ENCODE measurements at places on chromosomes 6 and 20.

GRCh38 chr6:3721810-3722621 is 29.5 kb downstream of the PXDC1 start:
- no peak for DNase-seq

GRCh38 chr6:43776799-43777776 is 7.1 kb downstream of the VEGFA start:
- no peak for DNase-seq

DNA sequence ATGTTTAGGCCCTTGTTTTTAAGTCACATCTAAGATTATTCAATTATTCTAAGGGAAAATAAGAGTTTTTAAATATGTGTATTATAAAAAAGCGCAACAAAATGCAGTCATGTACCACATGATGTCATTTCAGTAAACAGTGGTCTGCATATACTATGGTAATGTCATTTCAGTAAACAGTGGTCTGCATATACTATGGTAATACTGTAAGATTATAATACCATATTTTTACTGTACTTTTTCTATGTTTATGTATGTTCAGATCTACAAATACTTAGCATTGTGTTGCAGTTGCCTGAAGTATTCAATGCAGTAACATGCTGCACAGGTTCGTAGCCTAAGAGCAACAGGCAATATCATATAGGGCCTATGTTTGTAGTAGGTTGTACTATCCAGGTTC is 21.4 kb downstream of the MEI4 start:
- DNase-seq = no peak

GRCh38 chr6:106192824-106193223 is 106.7 kb downstream of the PRDM1 start:
- no peak for DNase-seq

DNA sequence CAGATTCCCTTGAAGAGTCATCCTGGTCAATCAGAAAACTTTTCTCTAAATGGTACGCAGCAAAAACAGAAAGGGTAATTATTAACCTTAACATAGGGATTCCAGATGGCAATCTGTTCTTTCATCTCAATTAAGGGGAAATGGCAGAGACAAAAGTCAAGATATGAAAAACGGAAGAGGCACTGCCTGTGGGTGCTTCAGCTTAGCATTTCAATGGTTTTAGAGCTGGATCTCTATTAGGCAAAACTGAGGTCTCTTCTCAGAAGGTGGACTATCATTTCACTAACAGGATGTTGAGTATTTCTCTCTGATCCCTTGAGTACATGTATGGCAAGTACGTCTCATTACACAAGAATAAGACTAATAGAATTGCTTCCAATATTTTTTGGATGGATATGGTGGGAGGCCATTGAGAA is 296.9 kb downstream of the HIVEP2 start:
- DNase-seq = no peak

DNA sequence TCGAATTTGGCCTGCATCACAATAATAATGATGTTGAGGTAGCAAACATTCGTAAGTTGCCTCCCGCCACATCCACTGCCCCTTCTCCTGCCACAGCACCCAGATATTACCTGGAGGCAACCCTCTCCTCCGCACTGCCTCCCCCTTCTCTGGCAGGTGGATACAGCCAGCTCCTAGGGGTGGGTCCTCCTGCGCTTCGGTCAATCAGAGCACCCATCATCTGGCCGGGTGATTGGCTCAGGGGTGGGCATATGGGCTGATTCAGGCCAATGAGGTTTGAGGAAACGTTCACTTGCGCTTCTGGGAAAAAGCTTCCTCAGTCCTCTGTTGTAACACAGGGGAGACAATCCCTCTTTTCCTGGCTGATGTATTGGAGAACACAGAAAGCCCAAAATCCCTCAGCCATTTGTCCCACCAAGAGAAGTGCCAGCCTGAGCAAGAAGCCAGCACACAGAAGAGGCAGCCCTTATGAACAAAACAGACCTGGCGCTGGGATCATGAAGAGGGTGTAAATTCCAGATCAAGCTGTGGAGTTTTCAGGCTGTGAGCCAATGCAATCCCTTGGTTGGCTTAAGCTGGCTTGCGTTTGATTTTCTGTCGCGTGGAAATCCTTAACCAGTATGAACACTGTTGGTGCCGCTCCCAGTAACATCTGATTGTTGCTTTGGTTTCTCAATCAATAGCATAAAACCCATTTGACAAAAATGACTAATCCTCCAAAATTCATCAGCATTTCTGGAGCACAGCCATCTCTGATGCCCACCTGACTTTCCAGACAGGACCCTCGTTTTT is 82.2 kb downstream of the PRDM1 start:
- peak; percentile 90 for DNase-seq

DNA sequence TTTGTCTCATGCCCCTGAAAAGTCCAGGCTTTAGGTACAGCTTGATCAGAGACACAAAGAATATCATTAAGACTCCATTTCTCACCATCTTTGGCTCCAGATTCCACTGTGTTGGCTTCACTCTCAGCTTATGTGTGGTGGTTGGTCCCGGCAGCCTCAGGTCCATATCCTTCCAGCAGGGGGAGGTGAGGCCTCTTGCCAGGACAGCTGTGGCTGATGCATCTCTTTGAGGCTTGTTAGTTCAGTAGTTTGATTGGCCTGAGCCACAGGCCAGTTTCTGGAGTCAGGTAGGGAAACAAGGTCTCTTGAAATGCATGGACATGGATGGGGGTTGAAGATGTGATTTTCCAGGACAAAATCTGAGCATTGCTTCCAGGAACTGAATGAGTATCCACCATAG is 62.4 kb downstream of the JAG1 start:
- DNase-seq = no peak

DNA sequence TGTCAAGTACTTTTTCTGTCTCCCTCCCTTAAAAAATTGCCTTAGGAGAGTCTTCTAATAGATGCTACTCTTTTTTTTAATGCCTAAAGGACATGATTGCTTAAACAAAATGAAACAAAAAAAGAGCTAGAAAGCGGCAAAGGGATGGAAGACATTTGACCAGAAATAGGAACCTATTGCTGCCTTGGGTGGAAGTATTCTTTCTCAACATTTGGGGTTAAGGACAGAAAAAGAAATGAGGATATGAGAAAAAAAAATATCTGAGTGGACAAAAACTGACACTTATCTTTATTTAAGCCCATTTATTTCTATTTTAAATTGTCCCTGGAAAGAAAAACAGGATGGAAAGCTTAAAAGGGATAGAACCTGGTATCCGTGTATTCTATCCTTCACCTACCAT is 664.9 kb upstream of the CITED2 start:
- no peak for DNase-seq

- DNase-seq = no peak
These were observed 3.6 kb downstream of the DXO start for GRCh38 chr6:31968326-31968725.

DNA sequence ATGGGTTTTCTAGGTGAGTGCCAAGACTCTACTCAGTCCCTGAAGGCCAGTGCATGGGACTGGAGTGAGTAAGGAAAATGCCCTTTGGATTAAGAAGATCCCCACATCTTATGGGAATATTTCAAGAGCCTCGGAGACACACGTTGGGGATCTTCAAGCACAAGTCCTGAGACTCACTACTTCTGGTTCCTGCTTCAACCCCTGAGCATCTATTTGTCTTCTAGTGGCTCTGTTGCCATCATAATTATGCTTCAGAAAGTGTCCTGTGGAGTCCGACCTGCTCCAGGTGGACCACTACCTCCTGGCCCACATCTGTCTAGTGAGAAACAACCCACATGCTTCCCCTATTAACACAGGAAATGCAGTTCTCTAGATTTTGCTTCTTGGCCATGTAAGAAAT is at the start of gene OR5V1:
Gene OR5V1, minus strand, starts transcription at position 101 of the 400 bp plus-strand sequence. CDS start 12,670 bp downstream, outside the sequence.
- no peak for DNase-seq

DNA sequence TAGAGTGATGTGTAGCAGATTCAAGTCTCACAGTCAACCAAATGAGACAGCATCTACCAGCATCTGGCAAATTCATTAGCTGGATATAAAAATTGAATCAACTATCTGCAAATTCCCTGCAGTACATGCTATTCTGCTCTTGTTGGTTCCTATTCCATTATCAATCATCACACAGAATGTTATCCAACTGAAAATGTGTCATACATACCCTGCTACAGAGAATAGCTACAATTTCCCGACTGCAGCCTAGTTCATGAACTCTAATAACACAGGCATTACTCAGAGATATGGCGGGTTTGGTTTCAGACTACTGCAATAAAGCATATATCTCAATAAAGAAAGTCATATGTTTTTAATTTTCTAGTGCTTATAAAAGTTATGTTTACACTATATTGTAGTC is 78.4 kb downstream of the AHI1 start:
- DNase-seq = no peak

DNA sequence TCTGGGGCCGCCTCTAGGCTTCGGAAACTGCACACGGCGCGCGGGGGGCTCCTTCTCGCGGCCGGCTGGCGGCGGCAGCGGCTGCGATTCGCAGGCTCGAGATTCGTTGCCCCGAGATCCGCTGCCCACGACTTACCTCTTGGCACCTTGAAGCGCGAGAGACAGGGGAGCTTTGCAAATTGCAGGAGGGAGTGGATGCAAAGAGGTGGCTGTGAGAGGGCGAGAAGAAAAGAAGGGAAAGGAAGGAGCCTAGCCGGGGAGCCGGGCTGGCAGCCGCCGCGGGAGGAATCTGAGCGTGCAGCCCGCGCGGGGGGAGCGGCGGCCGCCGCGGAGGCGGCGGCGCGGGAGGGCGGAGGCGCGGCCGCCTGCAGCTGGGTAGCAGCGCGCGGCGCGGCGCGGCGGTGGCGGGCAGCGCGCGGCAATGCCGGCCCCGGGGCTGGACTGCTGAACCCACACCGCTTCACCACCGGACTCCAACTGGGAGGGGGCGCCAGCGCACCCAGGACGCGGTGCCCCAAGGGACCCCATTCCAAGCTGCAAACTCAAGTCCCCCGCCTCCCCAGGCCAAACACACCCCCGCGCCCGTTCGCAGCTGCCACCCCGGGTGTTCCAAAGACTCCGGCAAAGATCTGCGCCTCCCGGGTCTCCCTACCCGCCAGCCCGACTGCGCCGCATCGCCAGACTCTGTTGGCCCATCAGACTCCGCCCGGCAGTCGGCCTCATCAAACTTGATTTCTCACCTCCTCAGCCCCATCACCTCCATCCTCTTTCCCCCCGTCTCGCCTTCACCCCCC is 44.2 kb upstream of the SUPT3H start:
- peak; percentile 20 for DNase-seq

DNA sequence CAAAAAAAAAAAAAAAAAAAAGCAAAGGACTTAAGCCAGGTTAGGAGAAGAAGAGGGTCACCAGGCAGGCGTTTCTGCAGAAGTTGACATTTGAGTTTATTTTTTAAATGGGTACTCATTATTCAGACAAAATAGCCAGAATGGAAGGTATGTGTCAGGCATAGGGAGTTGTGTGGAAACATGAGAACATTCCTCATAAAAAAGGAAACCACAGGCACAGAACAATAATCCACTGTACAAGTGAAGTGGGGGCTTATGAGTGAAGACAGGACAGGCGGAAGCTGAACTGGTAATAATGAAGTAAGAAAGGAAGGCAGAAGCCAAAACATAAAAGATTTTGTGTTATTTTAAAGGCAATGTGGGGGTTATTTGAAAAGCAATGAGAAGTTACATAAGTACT is 104.6 kb downstream of the EPB41L2 start:
- no peak for DNase-seq

DNA sequence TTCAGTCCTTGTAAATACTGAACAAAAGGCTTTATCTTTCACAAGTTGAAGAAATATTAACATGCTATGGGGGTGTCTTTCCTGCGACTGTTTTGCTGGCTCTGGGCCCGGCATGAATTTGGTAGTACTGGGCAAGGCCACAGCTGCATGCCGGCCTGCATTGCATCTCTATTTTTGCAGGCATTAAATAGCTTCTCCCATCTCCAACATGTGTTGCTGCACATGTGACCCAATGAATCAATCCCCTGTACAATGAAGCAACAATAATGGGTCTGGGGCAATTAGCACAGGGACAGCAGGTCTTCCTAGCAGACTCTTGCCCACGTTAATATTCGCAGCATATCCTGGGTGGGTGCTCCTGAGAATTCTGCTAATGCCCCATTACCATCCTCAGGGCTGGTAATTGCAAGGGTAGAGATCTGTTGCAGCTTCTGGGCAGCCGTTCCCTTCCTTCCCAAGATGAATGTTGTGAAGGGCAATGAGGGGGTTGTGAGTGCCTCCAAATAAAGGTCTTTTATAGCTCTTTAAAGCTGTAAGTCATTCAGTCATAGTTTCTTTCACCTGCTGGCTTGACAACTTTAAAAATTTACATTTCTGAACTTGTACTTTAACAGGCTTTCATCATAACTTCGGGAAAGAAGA is 24.3 kb upstream of the CDYL start:
- DNase-seq = no peak

- DNase-seq = no peak
These were observed 139.7 kb upstream of the RPS6KA2 start for GRCh38 chr6:166766769-166767168.

DNA sequence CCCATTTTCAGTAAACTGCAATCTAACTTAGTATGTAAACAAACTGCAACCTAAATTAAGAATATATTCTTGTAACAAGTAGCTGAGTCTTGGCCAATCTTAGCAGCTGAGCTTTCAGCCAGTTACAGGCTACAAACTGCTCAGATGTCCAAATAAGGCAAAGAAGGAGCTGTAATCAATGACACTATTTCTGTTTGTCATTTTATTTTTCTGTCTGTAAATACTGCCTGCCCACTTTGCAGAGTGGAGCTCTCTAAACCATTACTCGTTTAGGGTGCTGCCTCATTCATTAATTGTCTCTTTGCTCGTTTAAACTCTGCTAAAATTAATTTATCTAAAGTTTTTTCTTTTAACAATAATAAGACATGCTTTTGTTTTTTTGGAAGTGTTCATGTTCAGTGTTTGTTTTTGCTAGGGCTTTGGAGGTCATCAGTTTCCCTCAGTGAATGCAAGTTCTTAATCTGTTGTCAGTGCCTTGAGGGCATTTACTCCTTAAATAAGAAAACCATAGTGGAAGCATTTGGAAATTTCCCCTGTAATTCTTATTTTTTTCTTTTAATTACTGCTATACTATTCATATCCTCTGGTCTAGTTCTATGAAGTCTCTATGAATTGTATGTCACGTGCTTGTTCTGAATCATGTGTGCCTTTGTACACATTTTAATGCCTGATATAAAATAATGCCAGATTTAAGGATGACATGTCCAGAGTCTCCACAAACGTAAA is 3.6 kb upstream of the PRL start:
- no peak for DNase-seq

DNA sequence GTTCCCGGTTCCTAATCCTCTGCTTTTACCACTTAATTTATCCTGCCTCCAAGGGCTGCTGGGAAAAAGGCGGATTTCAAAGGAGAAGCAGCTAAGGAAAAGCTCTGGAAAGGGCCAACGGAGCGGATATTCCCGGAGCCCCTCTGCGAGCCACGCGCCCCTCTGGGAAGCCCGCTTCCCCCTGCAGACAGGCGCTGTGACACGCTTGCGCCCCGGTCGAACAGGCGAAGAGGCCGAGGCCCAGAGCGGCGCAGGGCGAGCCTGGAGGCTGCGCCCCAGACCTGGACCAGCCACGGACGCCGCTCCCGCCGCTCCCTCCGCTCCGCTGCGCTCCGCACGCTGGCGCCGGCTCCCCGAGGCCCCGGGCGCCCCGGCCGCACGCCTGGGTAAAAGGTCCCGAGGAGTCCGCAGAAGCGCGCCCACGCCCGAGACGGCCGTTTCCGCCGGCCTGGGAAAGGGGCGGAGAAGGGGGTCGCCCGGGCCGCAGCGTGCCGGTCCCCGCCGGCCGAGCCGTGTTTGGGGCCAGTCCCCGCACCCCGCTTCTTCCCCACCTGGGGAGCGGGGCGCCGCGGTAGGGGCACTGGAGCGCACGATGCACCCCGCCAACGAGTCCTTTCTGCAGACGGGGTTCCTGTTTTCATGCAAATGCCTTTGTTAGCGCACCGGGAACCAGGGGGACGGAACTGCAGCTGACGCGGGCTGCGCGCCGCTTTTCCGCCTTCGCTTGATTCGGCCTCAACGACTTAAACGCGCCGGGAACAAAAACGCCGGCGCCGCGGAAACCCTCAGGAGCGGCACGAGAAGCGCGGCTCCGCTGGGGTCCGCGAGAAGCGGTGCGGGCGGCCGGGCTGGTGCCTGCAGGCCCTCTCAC is 91.9 kb upstream of the SIRPA start:
- peak; percentile 56 for DNase-seq
